ENCODE measurements at places on chromosomes 16 and 17. TPM values are rescaled to one million over a fixed set of nuclear protein-coding genes. Genes with fewer than 3 reads are reported as not detected.

The XYLT2 gene
- total RNA-seq: 41.0 TPM

The HS3ST3A1 gene
- 7.6 TPM for total RNA-seq

The SMCR8 gene
- 20.3 TPM for total RNA-seq

The TEX19 gene
- total RNA-seq: not detected

The GNG13 gene
- total RNA-seq: not detected

The TPSAB1 gene
- total RNA-seq: not detected

The ANKRD40 gene
- 38.3 TPM for total RNA-seq

The CACNG3 gene
- total RNA-seq: not detected

The CCDC144A gene
- 1.2 TPM for total RNA-seq

The MRPL12 gene
- 69.9 TPM for total RNA-seq

- no peak overlapping the region for H3K27ac ChIP-seq
- no peaks in the 10 kb centered on the region for H3K4me1 ChIP-seq
- H3K36me3 ChIP-seq: peaks cover 21% of the 10 kb centered on the region
- H3K4me3 ChIP-seq: no peak overlapping the region
- no peaks in the 10 kb centered on the region for H3K27me3 ChIP-seq
- DNase-seq: no peak
Measured at GRCh38 chr17:37274461-37274860, 101.3 kb upstream of the C17orf78 start.

- H3K4me3 ChIP-seq: no peak overlapping the region
- no peak overlapping the region for H3K27ac ChIP-seq
- H3K36me3 ChIP-seq: no peaks in the 10 kb centered on the region
- H3K4me1 ChIP-seq: no peaks in the 10 kb centered on the region
Measured at GRCh38 chr16:75476817-75477216, 12.3 kb upstream of the TMEM170A start.

DNA sequence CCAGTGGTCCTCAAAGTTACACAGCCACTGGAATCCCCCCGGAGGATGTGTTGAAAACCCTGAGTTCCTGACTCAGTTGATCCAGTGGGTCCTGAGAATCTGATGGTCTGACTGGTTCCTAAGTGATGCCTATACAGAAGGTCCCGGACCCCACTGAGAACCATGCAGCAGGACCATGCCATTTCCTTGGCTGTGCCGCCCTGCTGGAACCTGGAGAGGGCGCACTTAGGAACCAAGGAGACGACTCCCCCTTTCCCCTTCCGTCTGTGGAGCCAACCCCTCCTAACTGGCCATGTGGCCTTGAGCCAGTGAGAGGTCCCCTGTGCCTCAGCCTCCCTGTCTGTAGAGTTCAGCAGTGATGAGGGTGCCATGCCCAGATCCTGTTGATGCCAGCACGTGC, 22.0 kb downstream of the C16orf74 start:
- no peak for DNase-seq
- H3K27ac ChIP-seq: no peak overlapping the region
- no peaks in the 10 kb centered on the region for H3K27me3 ChIP-seq
- H3K4me3 ChIP-seq: no peak overlapping the region
- H3K36me3 ChIP-seq: no peaks in the 10 kb centered on the region

DNA sequence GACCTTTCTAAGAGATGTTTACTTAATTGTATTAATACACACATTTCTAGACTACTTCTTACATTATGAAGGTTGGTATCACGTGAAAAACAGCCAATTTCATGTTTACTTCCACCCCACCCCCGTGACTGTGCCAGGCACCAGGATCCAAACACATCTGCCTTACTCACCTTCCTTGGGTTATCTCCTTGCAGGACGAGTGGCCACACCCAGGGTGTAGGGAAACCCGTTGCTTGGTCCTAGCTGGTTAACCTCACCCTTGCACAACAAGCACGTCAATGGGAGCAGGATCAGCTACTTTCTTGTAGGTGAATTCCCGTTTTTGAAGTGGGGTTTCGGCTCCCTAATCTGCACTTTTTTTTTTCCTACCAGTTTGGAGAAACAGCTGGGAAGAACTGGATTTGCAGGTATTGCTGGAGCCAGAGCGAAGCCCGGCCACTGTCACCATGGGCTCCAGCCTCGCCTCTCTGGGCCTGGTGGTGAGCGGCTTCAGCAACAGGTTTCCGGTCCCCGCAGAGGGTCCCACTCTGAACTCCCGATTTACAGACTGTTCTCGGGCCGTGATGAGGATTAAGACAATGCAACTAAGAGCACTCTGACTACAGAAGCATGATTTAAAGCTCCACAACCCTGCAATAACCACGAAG, 2.1 kb upstream of the UBB start:
- no peak overlapping the region for H3K27ac ChIP-seq
- DNase-seq: no peak
- peaks cover 11% of the 10 kb centered on the region for H3K36me3 ChIP-seq
- H3K27me3 ChIP-seq: no peaks in the 10 kb centered on the region
- no peak overlapping the region for H3K4me3 ChIP-seq

DNA sequence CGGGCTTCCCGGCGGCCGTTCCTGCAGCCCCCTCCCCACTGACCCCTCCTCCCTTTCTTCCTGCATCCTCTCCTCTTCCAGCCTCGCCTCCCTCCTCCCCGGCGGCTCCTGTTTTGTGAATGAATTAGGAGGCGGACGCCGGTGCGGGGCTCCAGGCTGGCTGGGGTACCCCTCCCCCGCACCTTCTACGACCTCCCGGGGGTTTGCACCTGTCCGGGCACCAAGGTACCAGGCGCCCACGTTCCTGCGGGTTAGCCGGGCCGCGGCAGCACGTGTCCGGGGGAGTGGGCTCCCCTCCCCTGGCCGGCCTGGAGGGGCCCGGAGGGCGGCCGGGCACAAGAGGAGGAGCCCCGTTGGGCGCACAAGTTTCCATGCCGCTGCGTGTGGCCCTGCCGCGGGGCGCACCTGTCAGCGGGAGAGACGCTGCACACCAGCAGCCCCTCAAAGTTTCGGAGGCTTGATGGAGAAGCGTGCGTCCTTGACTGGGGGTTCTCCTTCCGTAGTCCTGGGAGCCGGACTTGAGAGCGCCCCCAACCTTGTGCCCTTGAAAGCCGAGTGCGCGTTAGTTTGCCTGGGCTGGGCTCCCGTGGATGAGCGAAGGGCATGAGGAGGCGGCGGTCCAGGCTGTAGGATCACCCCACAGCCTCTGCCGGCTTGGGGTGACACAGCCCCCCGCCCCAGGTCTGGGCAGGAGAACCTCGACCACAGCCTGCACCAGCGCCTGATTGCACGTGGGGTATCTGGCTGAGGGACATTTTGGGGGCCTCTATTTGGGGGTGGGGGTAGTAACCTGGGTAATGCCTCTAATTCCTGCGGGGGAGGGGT, 1.2 kb downstream of the HAS3 start:
- H3K4me1 ChIP-seq: peaks cover 25% of the 10 kb centered on the region
- H3K4me3 ChIP-seq: peak overlapping the region; percentile 65
- H3K27me3 ChIP-seq: peaks cover 5% of the 10 kb centered on the region
- H3K27ac ChIP-seq: no peak overlapping the region
- no peaks in the 10 kb centered on the region for H3K36me3 ChIP-seq

DNA sequence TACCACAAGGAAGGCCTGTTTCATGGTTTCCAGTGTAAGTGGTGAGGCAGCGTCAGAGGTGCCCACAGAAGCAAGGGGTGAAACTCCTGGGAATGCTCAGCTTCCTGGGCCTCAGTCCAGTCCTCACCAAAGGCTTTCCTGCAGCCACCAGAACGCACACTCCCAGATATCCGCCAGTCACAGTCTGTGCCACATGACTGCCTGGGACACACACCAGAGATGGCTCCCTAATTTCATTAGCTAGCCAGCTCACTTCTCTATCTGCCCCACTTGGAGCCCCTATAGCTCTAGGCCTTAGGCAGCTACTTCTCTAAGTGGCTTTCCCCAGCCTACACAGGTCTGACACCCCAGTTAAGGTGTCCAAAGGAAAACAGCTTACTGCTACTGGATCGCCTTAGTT, 77.0 kb downstream of the CYTH1 start:
- DNase-seq: no peak
- H3K27me3 ChIP-seq: no peaks in the 10 kb centered on the region
- H3K4me1 ChIP-seq: peaks cover 24% of the 10 kb centered on the region
- no peak overlapping the region for H3K4me3 ChIP-seq

DNA sequence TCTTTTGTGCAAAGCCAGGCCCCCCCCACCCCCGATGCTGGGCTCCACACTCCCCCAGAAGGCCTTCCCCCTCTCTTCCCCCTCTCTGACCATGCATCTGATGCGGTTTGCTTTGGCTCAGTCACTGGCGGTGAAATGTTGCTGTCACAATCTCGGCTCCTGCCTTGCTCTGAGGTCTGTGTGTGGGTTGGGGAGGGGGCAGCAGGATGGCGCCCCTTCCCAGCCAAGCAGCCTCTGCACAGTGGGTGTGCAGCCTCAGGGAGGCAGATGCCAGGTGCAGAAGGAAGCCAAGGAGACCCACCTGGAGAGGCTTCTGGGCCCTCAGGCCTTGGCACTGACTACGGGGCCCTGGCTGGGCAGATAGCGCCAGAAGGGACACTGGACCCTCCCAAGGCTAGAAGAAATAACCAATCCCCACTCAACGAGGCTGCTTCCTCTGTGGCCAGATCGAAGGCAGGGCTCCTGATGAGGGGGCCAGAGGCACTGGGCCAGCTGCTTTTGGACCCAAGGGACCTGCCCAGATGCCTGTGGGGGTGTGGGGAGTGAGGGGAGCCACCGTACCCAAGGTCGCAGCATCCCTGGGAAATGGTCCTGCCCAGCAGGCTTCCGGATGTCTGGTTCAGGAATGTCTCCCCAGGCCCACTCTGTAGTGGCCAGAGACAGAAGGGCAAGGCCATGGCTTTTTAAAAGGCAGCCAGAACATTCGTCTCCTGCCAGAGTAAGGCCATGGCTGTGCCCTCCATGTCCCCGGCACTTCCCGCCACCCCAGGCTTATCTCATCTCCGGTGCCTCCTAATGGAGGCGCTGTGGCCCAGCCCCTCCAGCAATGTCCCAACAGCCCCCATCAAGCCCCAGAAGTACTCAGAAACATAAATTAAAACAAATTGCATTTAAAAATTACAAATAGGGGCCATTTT, 43.4 kb upstream of the SLC38A10 start:
- H3K27me3 ChIP-seq: peaks cover 6% of the 10 kb centered on the region
- H3K36me3 ChIP-seq: no peaks in the 10 kb centered on the region
- H3K4me3 ChIP-seq: no peak overlapping the region
- peaks cover 22% of the 10 kb centered on the region for H3K4me1 ChIP-seq

DNA sequence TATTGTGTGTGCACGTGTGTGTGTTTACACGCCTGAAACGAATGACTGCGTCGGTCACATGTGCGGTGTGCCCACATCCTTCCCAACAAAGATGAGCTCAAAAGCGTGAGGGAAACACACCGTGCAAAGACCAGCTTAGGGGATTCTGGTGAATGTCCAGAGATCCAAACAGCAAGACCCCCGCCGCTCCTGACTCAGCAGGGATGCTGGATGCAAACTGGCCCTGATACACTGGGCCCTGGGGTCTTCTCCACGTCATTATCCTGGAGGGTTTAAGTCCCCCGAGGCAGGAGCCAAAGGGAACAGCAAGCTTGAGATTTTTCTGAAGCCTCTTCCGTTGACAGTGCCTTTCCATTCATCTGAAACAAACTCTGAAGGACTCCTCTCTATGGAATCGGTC, 59.2 kb downstream of the TBC1D16 start:
- H3K27me3 ChIP-seq: no peaks in the 10 kb centered on the region
- H3K4me3 ChIP-seq: no peak overlapping the region
- no peak for DNase-seq
